ENCODE measurements at places on chromosomes 12 and 14.
A peak's percentile ranks its signal among the peaks of the same experiment; 100 is the strongest.

DNA sequence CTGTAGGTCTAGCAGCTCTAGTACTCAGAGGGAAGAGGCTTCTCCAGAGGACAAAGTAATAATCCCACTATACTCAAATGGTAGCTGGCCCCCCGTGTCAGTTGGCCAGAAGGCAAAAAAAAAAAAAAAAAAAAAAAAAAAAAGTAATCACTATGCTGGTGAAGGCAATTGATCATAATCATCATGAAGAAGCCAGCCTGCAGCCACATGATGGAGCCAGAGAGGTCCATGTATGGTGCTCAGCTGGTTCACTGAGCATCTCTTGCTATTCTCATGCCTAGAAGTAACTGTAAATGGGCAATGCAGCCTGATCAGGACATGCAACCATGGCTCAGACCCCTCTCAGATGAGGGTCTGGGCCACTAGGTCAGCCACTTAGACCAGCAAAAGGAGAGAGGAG is 378.8 kb downstream of the MED13L start:
- DNase-seq, result no peak

GRCh38 chr12:132194056-132194455 is 49.8 kb downstream of the NOC4L start:
- DNase-seq, result no peak

GRCh38 chr12:123954647-123955350 is 17.8 kb downstream of the CCDC92 start:
- DNase-seq, result no peak

- DNase-seq, result peak; percentile 34
Measured at GRCh38 chr12:47078733-47079467, 521 bp upstream of the PCED1B start.

DNA sequence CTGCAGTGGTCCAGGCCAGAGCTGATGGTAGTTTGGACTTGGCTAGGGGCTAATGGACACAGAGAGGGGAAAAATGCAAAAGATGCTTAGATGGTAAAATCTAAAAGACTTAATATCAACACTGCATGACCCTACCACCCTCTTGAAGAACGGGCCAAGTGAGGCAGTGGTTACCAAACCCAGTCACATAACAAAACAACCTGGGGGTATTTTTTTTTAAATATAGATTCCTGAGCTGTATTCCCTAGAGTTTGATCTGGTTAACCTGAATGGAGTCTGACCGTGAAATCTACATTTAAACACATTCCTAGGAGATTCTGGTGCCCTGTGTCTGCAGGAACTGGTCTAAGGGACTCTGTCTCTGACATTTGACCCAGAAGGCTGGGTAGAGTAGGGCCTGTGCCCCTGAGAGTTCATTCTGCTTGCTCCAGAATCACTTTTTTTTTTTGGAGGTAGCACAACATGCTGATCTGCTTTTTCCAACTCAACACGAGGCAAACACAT is 15.7 kb downstream of the ABHD4 start:
- no peak for DNase-seq

DNA sequence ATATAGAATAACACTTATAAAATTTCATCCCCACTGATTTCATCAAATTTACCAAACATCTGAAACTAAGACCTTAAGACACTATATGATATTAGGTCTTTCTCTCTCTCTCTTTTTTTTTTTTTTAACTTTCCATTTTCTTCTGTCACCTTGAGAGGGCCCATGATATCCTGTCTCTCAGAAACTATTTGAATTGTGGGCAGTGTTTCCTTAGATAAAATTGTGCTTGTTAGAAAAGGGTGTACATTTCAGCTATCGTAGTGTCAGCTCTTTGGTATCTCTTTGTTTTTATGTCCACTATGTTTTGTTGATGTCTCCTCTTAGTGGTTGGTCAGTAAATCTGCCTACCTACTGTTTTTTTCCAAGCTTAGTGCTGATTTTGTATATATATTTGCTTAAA is 23.8 kb downstream of the DNM1L start:
- DNase-seq, result no peak

DNA sequence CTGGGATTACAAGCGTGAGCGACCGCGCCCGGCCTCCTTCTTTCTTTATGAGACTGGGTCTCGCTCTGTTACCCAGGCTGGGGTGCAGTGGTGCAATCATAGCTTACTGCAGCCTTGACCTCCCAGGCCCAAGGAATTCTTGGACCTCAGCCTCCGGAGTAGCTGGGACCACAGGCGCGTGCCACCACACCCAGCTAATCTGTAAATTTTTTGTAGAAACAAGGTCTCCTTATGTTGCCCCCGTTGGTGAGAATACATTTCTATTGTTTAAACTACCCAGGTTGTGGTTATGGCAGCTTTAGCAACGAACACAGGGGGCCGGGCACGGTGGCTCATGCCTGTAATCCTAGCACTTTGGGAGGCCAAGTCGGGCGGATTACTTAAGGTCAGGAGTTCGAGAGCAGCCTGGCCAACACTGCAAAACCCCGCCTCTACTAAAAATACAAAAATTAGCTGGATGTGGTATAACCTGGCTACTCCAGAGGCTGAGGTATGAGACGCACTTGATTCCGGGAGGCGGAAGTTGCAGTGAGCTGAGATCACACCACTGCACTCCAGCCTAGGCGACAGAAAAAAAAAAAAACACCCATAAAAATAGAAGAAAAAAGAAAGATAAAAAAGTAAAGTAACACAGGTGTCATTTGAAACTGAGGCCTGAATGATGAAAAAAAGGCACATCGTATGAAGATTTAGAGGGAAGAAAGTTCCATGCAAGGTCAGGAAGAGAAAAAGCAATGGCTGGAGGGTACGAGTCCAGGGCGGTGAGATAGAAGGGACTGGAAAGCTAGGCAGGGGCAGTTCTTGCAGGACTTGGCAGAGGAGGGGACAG is 977 bp upstream of the TMEM120B start:
- no peak for DNase-seq

DNA sequence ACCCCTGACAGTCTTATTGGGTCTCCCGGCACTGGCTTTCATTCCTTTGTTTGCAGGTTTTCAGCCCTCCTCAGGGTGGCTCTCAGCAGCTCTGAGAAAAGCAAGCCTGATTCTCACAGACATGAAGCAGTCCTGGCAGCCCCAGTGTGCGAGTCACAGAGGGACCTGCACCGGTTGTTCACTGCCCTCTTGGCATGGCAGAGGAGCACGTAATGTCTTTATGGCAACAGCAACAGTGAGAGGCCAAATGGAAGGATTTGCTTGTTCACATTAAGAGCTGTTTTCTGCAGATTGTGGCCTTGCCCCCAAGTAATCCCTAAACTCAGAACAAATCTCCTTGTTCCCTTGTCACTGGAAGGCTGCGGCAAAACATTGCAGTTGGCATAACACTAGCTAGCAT is 3.4 kb downstream of the KCNA5 start:
- no peak for DNase-seq

GRCh38 chr12:25789541-25789944 is 168.9 kb upstream of the RASSF8 start:
- DNase-seq, result no peak

DNA sequence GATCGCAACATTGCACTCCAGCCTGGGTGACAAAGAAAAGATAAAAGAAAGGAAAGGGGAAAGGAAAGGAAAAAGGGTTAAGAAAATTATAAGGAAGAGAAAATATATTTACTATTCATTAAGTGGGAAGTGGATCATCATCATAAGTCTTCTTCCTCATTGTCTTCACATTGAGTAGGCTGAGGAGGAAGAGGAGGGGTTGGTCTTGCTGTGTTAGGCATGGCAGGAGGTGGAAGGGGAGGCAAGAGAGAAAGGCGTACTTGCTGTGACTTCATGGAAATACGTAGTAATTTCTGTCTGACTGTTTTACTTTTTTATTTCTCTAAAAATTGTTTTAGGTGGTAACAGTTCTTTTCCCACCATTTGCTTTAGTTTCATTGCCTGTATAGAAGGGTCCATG is 26.2 kb downstream of the FAM177A1 start:
- no peak for DNase-seq

- DNase-seq, result no peak
Measured at GRCh38 chr14:32657081-32657480, 281.6 kb upstream of the NPAS3 start.

DNA sequence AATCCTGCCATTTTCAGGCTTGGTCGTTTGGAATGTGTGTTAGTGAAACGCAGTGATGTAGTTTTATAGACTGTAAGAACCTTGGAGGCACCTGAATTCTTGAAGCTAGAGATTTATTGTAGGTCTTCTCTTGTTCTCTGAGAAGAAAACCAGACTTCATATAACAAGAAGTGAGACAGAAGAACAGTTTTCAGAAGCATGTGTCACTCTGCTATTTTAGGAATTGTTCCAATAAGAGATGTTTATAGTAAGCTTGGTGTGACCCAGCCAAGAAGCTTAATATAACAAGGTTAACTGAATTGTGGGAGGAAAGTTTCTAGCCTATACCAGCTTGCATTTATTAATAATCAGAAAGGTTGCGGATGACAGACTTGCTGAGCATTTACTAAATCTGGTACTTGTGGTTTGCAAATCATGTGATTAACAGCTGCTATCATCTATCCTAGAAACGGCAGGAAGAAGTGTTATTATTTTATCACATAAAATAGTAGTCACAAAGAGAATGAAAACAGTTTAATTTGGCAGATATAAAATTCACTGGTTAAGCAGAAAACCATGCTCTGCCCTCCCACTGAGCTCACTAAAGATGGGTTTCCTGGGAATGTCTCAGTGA is 49.2 kb upstream of the BCAT1 start:
- DNase-seq, result no peak

DNA sequence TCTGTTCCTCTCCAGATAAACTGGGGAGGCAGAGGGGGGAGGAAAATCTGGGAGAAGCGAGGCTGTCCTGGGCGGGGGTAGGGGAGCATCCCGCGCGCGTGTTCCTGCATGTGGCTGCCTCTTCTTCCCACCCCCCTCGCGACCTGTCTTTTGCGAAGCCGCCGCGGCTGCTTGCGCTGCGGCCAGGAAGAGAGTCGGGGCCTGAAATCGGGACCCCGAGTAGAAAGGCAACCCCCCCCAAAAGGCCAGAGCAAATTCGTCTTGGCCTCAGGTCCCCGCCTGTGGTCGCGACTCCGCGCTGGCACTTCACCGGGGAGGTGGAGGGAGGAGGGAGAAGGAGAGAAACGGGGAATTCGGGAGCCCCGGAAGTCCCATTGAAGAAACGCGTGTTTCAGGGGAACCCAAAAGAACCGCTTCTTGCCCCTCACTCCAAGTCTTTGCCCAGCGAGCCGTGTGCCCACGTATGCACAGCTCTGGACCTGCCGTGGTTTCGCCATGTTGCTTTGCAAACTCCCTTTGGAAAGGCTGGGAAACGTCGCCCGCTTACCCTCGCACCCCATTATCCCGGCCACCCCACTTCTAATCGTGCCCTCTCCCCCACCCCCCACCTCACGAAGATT is 944 bp downstream of the CCND2 start:
- DNase-seq, result no peak

- DNase-seq, result peak; percentile 52
Measured at GRCh38 chr14:50559990-50560930, at the start of gene ATL1. Gene ATL1, plus strand, starts transcription at chr14:50560145. Its CDS starts 121 bp downstream, at chr14:50560266.

DNA sequence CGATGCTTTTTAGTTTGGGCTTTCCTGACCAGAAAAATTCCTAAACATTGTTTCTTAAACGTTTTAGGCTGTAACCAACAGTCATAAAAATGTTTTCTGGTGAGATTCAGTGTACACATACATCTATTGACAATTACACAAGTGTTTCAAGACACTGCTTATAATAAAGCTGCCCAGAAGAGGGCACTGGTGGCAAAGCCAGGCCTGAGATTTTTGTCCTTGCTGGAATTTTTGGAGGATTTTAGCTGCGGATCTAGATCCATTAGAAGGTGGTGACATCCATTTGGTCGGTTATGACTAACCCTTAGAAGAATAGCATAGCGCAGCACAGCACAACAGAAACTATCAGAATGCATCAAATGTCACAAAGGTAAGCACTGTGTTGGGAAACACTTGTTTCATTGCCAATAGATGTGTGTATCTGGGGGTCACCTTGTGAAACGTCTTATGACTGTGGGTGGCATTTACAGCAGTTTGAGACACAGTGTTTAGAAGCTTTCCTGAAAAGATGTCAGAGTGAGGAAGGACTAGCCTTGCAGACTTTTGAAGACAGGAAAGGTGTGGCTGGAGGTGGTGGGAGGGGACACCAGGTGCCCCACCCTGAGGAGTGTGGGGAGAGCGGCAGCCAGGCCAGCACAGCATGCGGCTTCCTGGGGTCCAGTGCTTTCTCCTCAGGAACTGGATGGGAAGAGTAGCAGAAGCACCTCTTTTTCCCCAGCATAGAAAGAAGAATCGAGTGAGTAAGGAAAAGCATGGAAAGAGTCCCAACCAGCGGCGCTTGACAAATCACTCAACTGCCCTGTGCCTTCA is 54.7 kb upstream of the FKBP4 start:
- DNase-seq, result no peak

DNA sequence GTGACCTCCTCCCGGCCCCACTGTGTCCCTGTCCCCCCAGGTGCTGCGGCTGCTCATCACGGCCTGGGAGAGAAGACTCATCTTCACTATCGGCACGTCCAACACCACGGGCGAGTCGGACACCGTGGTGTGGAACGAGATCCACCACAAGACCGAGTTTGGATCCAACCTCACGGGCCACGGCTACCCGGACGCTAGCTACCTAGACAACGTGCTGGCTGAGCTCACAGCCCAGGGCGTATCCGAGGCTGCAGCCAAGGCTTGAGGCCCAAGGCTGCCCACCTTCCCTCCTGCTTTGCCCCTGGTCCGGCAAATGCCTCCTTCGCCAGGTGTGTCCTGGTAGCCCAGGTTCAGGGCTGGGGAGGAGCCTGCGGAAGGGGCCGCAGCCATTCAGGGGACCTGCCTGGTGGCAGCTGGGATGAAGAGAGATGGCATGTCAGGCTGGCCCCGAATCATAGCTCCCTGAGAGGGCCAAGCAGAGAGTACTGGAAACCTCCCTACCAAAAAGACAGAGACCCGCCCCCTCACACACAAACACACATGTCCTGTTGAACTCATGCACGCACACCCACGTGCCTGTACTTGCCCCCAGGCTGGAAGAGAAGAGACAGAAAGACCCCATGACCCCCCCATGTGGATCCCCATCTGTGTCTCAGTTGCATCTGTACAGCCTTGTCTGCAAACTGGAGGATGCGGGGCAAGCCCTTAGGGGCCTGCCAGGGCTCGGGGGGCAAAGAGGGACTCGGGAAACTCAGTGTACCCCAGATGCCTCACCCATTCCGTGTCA is 38.7 kb downstream of the RASAL1 start:
- no peak for DNase-seq

DNA sequence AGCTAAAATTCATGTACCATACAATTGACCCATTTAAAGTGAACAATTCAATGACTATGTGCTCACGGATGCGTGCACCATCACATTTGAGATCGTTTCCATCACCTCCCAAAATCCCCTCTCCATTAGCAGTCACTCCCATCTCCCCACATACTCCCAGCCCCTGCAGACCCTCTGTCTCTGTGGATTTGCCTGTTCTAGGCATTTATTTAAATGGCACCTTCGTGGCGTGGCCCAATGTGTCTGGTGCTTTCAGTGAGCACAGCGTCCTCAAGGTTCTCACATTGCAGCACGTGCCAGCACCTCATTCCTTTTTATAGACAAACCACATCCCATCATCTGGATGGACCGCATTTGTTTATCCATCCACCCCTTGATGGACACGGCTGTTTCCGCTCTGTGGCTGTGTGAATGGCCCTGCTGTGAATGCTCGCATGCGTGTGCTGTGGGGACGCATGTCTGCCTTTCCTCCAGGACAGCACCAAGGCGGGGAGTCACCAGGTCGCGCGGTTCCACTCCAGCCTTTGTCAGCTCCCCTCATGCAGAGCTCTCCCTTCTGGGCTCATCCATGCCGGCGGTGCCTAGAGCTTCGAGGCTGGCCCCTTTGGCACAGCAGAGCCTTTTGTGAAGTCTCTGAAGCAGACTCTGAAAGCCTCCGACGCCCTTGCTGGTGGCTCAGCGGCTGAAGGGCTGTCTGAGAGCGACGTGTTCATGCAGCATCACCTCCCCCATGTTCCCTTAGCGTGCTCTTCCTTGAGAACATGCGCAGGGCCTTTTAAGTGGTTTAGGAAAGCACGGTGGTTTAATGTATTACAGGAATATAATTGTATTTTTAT is 184.4 kb downstream of the KIF26A start:
- no peak for DNase-seq
